ENCODE measurements at places on chromosomes 1 and 21. TPM values are rescaled to one million over a fixed set of nuclear protein-coding genes. Genes with fewer than 3 reads are reported as not detected.

YOD1 gene
- total RNA-seq: 7.1 TPM

KRTAP12-2 gene
- total RNA-seq: not detected

NEK7 gene
- 38.1 TPM for total RNA-seq

MPL gene
- not detected for total RNA-seq

PRRX1 gene
- total RNA-seq: 0.79 TPM

RHEX gene
- not detected for total RNA-seq

IGSF21 gene
- not detected for total RNA-seq

PSMB2 gene
- 73.7 TPM for total RNA-seq

NUAK2 gene
- 18.8 TPM for total RNA-seq

DPYD gene
- 4.4 TPM for total RNA-seq

GUCA2A gene
- total RNA-seq: not detected

HOOK1 gene
- total RNA-seq: 7.1 TPM

LCE6A gene
- total RNA-seq: not detected

C4BPB gene
- not detected for total RNA-seq

UBE4B gene
- 28.1 TPM for total RNA-seq

TNFRSF9 gene
- total RNA-seq: not detected

ZNF683 gene
- total RNA-seq: not detected

FCRL2 gene
- total RNA-seq: not detected

SH2D2A gene
- 2.5 TPM for total RNA-seq

TGFBR3 gene
- total RNA-seq: 0.51 TPM

FOXD3 gene
- total RNA-seq: not detected

LINGO4 gene
- total RNA-seq: not detected

DHRS3 gene
- 27.4 TPM for total RNA-seq

PTGER3 gene
- total RNA-seq: not detected

KLHDC9 gene
- total RNA-seq: 6.5 TPM

NCF2 gene
- 34.7 TPM for total RNA-seq

TTC39A gene
- total RNA-seq: 9.7 TPM

LCE1B gene
- not detected for total RNA-seq

LCE3D gene
- total RNA-seq: not detected

ADGRL2 gene
- 53.3 TPM for total RNA-seq

CHI3L1 gene
- 0.09 TPM for total RNA-seq

CFAP107 gene
- total RNA-seq: not detected

EDN2 gene
- 2.8 TPM for total RNA-seq

EFNA3 gene
- total RNA-seq: 20.9 TPM

LRRC8B gene
- total RNA-seq: 9.1 TPM

NID1 gene
- total RNA-seq: 6.3 TPM

SLC16A4 gene
- 2.8 TPM for total RNA-seq

UMODL1 gene
- not detected for total RNA-seq

TBX19 gene
- 0.42 TPM for total RNA-seq

TNFRSF25 gene
- 34.3 TPM for total RNA-seq

LCE2C gene
- not detected for total RNA-seq

SLC44A3 gene
- 11.7 TPM for total RNA-seq

MOB3C gene
- 8.9 TPM for total RNA-seq

SH3GLB1 gene
- total RNA-seq: 23.3 TPM

BCL10 gene
- total RNA-seq: 33.3 TPM

LDLRAD1 gene
- 0.42 TPM for total RNA-seq

ASB17 gene
- not detected for total RNA-seq

Data from airway epithelial cell (primary cell).